SIG-M5 (cell line): ENCODE measurements at places on chromosomes 6 and 20.

- DNase-seq = no peak
These were observed 159.3 kb upstream of the LAMA2 start for GRCh38 chr6:128723667-128724066.

GRCh38 chr6:123551939-123552707 lies 84.6 kb downstream of the TRDN start:
- no peak for DNase-seq

DNA sequence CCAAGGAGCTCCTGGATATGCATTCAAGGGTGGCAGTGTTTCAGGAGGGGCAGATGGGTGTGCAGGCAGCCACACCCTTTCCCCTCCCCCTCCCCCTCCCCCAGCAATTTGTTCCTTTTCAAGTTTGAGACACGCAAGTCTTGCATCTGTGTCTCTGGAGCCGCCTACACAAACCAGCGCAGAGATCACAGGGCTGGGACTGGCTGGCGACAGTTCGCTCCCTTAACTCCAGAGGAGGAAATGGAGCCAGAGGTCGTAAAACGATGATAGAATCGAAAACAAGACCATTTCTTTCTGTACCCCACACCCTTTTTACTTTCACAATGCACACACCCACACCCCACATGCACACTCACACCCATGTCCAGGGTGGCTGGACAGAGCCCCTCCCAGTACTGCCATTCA lies 163.1 kb downstream of the LY86 start:
- DNase-seq = no peak

DNA sequence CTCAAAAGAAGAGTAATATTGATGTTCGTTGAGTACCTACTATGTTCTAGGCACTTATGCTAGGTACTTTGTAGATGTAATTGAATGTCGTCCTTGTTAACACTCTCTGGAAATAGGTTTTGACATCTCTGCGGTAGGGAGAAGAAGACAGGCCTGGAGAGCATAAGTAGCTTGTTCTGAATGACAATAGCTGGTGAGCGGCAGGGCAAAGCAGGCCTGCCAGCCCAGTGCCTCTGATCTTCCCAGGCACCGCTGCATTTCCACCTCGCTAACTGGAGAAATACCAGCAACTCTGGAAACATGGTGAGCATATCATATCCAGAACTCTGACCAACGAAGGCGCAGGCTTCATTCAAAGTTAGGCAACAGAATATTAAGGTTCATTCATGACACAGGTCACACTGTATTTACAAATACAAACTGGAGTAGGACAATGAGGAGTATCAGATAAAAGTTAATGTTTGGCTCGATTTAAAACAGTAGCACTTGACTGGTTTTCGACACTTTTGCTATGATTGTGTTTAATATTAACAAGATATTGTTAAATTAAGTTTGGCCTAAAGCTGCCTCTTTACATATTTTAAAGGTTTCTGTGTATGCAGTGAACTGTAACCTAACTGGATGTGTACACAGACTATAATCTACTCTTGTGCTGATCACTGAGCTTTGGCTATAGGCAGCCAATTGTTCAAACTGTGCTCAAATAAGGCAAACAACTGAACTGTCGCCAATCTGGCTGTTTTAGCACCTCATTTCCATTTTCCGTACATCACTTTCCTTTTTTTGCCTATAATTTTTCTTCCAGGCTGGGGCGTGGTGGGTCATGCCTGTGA lies 54.1 kb downstream of the PPP1R3G start:
- DNase-seq = no peak

DNA sequence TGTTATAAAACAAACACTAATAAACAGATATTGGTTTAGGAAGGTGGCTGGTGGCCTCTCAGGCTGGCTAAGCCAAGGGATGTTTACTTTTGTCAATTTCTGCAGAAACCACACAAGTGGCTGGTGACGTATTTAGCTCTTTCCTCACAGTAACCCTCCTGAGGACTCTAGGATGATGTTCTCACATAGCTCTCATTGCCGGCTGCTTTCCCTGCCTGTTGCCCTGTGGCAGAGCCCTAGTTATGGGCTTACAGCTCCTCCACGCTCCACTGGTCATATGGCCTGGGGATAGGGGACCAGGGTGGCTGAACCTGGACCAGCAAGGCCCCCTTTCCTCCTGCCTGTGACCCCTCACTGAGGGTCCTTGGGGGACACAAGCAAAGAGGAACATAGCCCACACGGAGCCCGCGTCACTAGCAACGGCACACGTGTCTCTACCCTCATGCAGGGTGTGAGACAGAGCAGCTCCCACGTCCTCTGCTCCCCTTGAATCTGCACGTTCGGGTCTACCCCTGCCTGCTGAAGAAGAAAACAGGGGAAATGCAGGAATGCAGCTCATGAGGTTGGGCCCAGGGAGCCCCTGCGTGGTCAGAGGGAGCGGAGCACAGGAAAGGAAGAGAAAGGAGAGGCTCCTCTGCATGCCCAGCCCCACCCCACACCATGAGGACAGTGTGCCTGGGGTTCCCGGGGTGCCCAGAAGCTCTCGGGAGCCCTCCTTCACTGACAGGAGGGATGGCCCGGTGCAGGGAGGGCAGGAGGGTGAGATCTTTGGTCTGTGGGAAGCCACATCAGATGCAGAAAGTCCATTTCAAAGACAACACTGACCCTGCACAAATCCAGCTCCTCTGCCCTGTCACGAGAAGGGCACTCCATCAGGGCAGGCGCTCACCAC lies 13.9 kb downstream of the RAMACL start:
- no peak for DNase-seq

DNA sequence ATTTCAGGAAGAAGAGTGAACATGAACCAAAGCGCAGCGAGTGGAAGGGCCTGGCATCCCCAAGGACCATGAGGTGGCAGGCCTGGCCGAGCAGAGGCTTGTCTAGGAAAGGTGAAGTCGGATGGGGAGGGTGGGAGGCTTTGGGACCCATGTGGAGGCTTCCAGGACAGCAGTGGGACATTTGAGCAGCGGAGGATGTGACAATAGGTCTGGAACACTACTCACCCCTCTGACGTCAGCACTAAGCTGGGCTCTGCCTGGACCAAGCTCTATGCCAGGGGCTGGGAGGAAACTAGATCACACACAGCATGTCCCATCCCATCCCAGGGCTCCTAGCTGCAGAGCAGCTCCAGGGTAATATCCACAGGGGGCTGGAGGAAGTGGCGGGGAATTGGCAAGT lies 175.3 kb upstream of the RIN2 start:
- no peak for DNase-seq

DNA sequence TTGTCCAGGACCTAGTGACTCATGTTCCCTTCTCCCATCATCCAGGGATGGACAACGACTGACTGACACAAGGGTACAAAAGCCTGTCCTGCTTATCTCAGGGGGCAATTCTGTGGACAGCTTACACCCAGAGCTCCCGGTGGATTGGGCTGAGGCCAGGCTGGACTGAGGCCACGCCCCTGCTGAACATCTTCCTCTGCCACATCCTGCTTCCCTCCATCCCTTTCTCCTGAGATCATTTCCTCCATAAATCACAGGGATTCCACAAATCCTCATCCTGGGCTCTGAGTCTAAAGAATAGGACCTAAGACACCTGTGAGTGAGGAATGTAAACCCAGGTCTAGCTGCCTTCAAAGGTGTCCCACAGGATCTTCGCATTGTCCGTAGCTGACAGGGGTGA lies 30.4 kb upstream of the RNF24 start:
- DNase-seq = no peak

- DNase-seq = no peak
These were observed 67.4 kb downstream of the KHDC1L start for GRCh38 chr6:73157870-73158269.

- no peak for DNase-seq
These were observed 134.5 kb upstream of the PLCB4 start for GRCh38 chr20:8934362-8934761.

DNA sequence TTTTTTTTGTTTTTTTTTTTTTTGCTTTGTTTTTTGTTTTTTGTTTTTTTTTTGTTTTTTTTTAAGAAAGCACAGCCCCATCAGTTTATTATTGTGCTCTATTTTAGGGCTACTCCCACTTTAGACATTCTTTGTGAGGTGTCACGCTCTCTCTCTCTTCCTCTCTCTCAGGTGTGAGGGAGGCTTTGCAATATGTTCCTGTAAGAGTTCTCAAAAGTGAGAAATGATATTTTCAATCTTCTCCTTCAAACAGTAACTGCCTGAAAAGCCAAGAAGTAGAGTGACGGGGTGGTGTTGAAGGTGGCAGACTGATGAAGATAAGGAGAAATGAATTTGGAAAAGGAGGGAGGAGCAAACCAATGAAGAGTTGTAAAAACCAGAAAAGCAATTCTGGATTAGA lies 28.3 kb upstream of the HDAC2 start:
- DNase-seq = no peak

DNA sequence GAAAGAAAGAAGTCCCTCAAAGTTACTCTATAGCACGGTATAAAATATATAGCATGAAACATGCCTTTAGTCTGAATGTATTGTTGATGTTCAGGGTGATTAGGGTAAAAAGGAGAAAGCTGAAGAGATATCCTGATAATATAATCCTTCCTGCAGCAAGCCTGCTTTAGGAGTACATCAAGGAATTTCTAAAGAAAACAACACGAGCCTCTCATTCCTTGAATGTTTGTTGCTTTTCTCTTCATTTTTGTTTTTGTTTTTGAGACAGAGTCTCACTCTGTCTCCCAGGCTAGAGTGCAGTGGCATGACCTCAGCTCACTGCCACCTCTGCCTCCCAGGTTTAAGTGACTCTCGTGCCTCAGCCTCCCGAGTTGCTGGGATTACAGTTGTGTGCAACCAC lies 79.1 kb downstream of the CD164 start:
- DNase-seq = no peak

DNA sequence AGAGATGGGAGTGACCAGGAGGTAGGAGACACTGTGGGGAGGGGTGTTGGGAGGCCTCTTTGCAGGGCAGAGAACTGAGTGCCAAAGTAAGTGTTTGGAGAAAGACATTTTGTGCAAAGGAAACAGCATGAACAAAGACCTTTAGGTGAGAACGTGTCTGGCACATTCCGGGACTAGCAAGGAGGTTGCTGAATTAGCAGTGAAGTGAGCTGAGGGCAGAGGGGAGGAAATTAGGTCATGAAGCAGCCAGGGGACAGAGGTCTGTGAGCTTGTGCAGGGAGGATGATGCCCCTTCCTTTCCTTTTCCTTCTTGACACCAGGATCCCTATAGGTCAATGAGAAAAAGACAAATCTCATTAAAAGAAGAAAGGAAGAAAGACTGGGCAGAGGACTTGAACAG lies 21.4 kb upstream of the AHCY start:
- DNase-seq = no peak

- no peak for DNase-seq
These were observed 14.6 kb upstream of the DEFB132 start for GRCh38 chr20:242905-243304.
